ENCODE measurements at places on chromosomes 3 and 15.

DNA sequence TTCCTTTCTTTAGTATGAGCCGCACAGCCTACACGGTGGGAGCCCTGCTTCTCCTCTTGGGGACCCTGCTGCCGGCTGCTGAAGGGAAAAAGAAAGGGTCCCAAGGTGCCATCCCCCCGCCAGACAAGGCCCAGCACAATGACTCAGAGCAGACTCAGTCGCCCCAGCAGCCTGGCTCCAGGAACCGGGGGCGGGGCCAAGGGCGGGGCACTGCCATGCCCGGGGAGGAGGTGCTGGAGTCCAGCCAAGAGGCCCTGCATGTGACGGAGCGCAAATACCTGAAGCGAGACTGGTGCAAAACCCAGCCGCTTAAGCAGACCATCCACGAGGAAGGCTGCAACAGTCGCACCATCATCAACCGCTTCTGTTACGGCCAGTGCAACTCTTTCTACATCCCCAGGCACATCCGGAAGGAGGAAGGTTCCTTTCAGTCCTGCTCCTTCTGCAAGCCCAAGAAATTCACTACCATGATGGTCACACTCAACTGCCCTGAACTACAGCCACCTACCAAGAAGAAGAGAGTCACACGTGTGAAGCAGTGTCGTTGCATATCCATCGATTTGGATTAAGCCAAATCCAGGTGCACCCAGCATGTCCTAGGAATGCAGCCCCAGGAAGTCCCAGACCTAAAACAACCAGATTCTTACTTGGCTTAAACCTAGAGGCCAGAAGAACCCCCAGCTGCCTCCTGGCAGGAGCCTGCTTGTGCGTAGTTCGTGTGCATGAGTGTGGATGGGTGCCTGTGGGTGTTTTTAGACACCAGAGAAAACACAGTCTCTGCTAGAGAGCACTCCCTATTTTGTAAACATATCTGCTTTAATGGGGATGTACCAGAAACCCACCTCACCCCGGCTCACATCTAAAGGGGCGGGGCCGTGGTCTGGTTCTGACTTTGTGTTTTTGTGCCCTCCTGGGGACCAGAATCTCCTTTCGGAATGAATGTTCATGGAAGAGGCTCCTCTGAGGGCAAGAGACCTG, 13.2 kb downstream of the GREM1 start:
- peak; percentile 44 for DNase-seq

DNA sequence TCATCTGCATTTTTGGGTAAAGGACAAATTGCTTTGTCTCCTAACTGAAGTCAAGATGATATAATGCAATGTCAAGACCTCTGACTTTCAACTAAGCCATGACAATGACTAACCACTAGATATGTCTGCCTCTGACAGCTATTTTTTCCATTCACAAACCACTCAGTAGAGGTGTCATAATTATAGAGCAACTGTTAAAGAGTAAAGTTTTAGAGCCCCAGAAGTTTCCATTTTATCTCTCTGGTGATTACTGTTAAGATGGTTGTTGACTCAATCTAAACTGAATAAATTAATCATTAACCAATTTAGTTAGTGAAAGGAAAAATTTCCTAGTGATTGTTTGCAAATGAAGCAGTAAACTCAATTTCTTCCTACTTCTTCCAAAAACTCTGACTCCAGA, 779.9 kb downstream of the GRM7 start:
- no peak for DNase-seq

DNA sequence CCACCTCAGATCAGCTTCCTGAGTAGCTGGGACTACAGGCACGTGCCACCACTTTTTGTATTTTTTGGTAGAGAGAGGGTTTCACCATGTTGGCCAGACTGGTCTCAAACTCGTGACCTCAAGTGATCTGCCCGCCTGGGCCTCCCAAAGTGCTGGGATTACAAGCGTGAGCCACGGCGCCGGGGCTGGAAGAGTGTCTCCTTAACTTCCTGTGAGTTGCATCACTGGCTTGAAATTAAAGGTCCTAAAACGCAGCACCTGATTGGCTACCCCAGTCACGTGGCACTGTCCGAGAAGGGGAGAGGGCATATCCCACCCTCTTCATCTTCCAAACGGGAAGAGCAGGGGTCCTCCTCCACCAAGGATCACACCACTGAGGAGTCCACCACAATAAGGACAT, 5.5 kb upstream of the FAM174B start:
- no peak for DNase-seq

GRCh38 chr15:81092559-81092902, 41.5 kb upstream of the CFAP161 start:
- DNase-seq: peak; percentile 54

DNA sequence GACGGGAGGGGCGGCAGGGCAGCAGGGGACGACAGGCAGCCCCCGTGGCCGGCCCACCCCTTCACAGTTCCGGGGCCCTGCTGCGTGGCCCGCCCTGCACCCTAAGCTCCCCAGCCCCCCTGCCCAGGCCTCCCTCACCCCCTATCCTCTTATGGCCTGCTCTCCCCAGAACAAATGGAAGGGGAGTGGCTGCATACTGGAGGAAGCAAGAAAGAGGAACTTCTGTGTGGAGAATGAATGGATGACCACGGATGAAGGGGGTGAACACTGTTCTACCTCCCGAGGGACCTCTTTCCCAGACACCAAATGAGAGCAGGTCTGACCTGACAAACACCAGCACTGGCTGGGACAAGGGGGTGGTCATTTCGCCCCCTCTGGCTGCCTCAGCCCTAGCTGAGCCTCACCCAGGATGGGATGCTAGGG, 25.0 kb downstream of the SEC61A1 start:
- DNase-seq: peak; percentile 60
